ENCODE measurements at places on chromosomes 1 and 21.

- no peak for DNase-seq
Measured at GRCh38 chr1:55696181-55696754, 481.1 kb upstream of the USP24 start.

- no peak for DNase-seq
Measured at GRCh38 chr1:72140222-72140621, 142.1 kb downstream of the NEGR1 start.

GRCh38 chr1:207938016-207938415, 27.1 kb upstream of the CD34 start:
- DNase-seq = no peak

- DNase-seq = no peak
Measured at GRCh38 chr1:23242414-23242813, 25.1 kb upstream of the HTR1D start.

DNA sequence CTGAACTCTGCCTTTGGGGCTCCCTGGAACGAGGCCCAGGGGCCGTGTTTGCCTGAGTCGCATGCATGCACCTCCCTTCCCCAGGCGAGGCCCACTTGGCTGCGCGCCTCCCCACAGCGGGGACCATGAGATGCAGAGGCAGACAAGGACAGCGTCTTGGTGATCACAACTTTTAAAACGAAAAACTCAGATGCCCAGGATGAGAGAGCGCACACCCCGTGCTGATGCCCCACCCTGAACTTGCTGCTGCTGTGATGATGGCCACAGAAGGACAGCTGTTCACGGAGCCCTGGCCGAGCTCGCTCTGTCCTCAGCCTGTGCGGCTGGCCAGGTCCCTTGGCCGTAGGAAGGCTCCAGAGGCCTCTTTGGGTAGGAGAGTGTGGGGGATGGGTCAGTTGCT, 11.4 kb upstream of the PRMT2 start:
- no peak for DNase-seq

GRCh38 chr1:231519166-231519565, 9.3 kb upstream of the TSNAX start:
- no peak for DNase-seq

GRCh38 chr1:154608397-154609270, 648 bp upstream of the ADAR start:
- DNase-seq = no peak
